ENCODE measurements at places on chromosomes 16 and 17.

- no peak for DNase-seq
Observed at GRCh38 chr17:13616031-13616430, 14.3 kb upstream of the HS3ST3A1 start.

DNA sequence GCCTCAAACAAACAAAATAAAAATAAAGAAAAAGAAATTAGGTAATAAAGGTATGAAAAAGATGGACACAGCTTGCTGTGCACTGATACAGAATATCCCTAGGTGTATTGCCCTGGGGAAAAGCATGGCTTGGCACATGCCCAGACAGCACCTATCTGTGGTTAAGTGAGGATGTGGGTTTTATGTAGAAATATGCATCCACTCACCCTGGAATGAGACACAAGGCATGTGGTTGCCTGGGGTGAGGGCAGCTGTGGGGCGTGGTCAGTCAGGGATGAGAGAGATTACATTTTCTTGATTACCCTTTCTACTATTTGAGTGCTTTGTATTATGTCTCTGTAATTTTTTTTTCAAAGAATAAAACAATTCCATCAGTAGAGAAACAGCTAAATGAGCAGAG, 6.9 kb downstream of the PLLP start:
- DNase-seq = no peak

- no peak for DNase-seq
Observed at GRCh38 chr17:29592850-29593551, at the start of gene ANKRD13B. TSS of gene ANKRD13B (plus strand) at chr17:29593132. CDS start at chr17:29593622, 490 bp downstream.

GRCh38 chr17:75576661-75577060, 10.9 kb upstream of the MYO15B start:
- no peak for DNase-seq

DNA sequence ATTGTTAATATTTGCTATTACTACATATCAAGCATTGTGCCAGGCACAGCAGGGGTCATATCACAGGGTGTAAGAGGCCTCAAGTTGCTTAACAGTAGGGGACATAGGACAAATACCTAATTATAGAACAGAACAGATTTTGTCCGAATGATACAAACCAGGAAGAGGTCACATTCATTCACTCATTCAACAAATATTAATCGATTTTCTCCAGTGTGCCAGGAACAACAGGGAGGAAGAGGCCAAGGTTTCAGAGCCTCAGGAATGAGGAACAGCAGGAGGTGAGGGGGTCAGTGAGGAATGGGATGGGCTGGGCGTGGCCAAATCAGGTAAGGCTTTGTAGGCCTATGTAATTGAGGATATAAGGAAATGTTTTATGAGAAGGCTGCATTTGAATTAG, 11.2 kb upstream of the CHST4 start:
- no peak for DNase-seq

GRCh38 chr16:67260426-67261063, 11.8 kb downstream of the SLC9A5 start:
- DNase-seq = no peak

DNA sequence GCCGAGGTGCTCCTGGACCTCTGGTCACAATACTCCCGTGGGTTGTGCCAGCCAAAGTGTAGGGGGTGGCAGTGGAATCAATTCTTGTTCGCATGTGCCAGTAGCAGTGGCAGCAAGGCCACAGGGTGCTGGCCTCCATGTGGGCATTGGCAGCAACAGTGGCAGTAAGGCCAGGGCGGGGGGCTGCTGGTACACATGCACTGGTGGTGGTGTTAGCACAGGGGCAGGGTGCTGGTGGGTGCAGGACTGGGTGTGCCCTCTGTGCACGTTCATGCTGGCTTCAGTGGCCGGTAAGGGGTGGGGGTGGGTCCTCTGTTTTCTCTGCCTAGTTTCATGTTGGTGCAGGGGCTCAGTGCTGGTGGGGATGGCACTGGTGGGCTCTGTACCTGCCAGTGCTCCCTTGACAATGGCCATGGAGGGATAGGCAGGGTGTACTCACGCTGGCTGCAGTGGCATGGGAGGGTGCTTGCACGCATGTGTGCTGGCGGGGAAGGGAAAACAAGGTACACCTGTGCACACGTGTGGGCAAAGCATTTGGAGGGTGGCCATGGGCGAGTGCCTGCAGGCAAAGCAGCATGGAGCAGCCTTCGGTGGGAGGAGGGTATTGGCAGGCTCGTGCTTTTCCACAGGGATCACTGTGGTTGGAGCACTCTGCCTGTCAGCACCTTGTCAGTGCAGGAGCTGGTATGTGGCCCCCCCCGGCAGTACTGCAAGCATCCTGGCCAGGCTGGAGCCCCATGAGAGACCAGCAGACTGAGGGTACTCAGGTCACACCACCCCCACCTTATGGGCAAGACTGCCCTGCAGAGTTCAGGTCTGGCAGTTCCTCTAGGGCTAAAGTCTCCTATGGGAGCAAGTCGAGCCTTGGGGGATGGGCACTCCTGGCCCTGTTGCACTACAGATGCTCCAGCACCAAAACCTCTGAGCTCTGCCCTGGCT, 35.8 kb downstream of the NF1 start:
- no peak for DNase-seq

GRCh38 chr17:81388091-81388611, 7.1 kb upstream of the BAHCC1 start:
- no peak for DNase-seq

DNA sequence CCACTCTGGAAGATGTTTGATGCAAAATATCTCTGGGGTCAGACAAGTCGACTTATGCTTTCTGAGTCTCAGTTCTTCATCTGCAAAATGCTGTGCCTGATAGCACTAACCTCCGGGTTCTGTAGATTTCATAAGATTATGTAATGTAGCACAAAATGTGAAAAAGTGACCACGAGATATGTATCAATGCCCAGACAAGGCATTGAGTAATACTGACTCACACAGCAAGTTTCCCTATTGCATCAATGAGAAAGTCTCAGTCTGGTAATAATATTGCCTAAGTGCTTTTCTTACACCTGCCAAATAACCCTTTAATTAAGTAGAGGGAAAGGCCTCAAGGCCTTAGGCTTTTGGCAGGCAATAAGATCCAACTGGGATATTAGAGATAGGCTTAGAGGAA, 41.4 kb upstream of the MMP2 start:
- peak; percentile 45 for DNase-seq

DNA sequence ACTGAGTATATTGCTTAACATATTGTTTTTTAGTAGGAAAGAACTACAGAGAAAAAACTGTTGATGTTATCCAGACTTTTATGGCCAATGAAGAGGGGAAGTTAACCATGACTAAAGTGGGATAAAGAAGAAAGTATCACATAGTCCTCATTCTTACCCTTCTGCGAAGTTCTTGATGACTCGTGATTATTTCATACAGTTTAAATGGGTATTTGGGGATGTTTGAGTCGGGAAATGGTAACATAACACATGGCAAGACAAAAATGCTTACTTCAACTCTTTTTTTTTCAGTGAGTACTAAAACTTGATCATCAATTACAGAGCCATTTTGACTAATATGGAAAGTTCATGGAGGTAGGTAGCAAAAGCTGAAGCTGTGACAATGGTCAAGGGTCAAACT, 4.9 kb downstream of the POLG2 start:
- no peak for DNase-seq

- DNase-seq = no peak
Observed at GRCh38 chr16:86297866-86298757, 212.2 kb upstream of the FOXF1 start.

- no peak for DNase-seq
Observed at GRCh38 chr17:67160791-67161190, 84.2 kb downstream of the HELZ start.

DNA sequence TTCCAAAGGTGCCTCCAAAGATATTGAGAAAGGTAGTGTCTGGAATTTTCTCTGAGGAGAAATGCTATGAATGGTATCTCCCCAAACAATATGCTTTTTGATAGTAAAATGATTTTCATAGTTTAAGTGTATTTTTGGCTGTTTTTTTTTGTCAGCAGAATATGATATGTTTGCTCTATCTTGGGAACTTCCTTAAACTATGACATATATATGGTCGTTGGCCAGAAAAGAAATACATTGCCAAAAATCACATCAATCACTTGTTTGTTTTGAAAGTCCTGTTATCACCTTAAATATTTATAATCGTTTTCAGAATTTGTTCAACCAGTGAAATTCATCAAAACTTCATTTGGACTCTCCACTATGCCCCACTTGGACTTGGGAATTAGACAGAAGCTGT, 816.9 kb downstream of the CDH11 start:
- no peak for DNase-seq

GRCh38 chr16:80355335-80355734, 185.5 kb upstream of the DYNLRB2 start:
- no peak for DNase-seq

DNA sequence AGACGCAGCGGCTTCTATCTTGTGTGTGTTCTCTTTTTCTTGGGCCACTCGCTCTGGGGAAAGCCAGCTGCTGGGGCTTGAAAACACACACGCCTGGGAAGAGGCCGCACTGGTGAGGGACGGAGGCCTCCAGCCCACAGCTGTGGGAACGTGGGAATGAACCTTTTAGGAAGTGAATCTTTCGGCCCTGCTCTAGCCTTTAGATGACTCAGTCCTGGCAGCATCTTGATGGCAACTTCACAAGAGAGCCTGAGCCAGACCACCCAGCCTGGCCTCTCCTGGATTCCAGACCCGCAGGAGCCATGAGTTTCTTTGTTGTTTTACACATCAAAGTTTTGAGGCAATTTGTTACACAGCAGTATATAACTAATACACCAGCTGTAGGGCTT, 2.2 kb upstream of the PDPK1 start:
- DNase-seq = no peak

- no peak for DNase-seq
Observed at GRCh38 chr17:71899317-71899716, 221.5 kb upstream of the SOX9 start.

- no peak for DNase-seq
Observed at GRCh38 chr17:44304651-44305050, 3.8 kb upstream of the RUNDC3A start.

DNA sequence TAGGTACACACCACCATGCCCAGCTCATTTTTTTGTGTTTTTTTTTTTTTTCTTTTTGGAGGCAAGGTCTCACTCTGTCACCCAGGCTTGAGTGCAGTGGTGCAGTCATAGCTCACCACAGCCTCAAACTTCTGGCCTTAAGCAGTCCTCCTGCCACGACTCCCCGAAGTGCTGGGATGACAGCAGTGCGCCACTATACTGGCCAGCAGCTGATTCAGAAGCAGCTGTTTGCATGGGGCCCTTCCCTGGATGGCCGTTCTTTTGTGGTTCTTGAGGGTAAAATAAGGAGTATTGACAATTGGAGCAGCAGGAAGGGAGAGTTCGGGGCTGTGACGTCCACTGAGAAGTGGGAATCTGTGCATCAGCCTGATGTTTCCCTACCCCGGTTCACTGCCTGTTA, 41.6 kb downstream of the KIAA0513 start:
- no peak for DNase-seq

- no peak for DNase-seq
Observed at GRCh38 chr17:82014432-82014831, 8.2 kb downstream of the CENPX start.

DNA sequence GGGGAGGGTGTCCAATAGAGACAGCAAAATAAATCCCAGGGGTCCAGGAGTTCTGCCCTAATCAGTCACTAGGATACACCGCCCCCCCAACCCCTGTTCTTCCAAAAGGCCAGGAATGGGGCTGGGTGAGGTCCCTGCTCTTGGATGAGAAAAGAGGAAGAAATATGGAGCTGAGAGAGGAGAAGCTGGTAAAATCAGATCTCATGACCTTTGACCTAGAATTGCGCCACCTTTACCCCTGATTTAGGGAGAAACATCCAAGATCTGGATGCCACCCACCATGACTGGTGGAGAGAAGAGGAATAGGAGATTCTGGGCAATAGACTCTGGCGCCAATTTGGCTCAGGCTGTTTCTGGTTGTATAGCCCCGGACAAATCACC, 707 bp upstream of the CACNB1 start:
- peak; percentile 36 for DNase-seq

- DNase-seq = peak; percentile 81
Observed at GRCh38 chr17:17822189-17822588, 14.6 kb downstream of the SREBF1 start.

GRCh38 chr17:77899498-77899897, 59.0 kb upstream of the TNRC6C start:
- no peak for DNase-seq

DNA sequence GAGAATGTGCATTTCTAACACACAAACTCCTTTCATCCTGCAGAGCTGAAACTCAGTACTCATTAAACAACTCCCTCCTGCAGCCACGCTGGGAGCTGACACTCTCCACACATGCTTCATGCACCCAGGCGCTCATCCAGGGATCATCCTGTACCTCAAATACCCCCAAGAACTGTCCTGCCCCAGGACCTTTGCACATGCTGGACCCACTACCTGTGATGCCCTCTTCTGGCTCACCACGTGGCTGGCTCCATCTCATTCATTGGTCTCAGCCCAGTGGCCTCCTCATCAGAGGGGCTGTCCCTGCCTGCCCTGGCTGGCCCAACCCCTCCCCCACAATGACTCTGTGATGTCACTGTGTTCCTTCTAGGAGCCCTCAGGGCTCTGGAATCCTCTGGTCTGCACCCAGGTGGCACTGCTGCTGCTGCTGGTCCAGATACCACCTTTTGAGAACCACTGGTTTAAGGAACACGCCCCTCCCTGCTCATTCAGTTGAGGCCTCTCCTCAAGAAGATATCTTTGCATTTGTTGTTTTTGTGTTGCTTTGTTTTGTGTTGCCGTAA, 160.9 kb upstream of the FOXF1 start:
- no peak for DNase-seq

DNA sequence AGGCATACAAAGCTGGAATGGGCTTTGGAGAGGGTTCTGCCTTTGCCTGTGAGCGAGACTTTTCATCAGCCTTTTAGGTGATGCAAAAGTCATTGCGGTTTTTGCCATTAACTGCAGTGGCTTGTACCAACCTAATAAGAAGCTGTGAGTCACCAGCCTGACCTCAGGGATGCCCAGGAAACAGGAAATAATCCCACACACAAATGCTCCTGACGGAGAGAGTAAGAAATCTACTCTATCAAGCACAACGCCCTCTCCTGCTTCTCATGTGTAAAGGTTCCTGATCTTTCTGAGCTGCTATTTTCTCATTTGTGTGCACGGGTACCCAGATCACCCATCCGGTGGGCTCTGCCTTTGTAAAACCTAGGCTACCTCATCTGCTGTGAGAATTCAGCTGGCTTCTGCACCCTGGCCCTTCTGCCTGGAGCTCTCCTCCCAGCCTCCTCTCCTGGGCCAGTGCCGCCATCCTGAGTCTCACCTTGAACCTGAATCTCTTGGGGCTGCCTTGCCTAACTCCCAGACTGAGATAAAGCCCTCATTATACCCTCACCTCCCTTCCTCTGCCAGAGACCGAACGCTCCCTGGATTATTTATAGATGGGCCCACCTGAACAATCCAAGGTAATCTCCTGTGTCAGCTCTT, 299.7 kb downstream of the C16orf95 start:
- no peak for DNase-seq

Data from tibial nerve (tissue), 4 donors.